ENCODE measurements at places on chromosomes 7 and 10. TPM values are rescaled to one million over a fixed set of nuclear protein-coding genes. Genes with fewer than 3 reads are reported as not detected.

Gene PTF1A
- 5.0 TPM for total RNA-seq

Gene ASZ1
- total RNA-seq = 27.6 TPM

Gene IDI2
- 1.1 TPM for total RNA-seq

Gene C7orf57
- total RNA-seq = 12.3 TPM
